ENCODE measurements at places on chromosomes 5 and 9.

- DNase-seq = peak; percentile 6
Measured at GRCh38 chr5:154757814-154758406, 2.7 kb downstream of the LARP1 start.

GRCh38 chr5:132461569-132462070, 29.0 kb downstream of the IRF1 start:
- no peak for DNase-seq

DNA sequence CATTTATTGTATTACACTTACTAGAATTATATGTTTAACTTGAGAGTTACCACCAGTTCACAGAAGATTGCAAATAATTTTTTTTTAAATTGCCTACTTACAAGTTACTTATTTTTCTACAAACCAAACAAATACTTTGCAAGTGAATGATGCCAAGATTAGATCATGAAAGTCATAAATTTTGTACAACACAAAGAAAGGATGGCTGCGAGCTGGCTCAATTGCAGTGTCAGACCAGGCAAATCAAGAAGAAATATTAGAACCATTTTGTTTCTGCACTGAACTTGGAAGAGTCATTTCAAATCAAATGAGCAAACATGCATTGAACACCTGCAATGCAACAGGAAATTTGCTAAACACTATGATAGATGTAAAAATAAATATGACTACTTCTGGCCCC, 97.3 kb downstream of the PLCXD3 start:
- peak; percentile 51 for DNase-seq

DNA sequence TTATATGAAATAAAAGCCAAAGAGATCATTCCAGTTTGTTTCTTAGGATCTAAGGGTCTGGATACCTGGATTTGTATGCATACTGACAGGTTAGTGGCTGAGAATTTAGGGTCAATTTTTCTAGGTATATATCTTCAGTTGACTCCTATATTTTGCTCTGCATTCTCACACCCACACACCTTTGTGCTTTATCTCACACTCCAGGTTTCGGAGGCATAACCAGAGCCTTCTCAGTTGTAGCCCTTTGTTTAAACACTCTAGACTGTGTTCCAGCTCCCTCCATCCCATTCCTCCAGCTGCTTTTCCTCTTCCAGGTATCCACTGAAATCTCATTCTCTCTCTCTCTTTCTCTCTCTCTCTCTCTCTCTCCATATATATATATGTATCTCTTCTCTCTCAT, 10.6 kb upstream of the MOCS2 start:
- DNase-seq = no peak

- DNase-seq = peak; percentile 55
Measured at GRCh38 chr9:110140276-110140675, 67.7 kb downstream of the C9orf152 start.

GRCh38 chr5:142551338-142552067, 134.4 kb downstream of the FGF1 start:
- peak; percentile 74 for DNase-seq

DNA sequence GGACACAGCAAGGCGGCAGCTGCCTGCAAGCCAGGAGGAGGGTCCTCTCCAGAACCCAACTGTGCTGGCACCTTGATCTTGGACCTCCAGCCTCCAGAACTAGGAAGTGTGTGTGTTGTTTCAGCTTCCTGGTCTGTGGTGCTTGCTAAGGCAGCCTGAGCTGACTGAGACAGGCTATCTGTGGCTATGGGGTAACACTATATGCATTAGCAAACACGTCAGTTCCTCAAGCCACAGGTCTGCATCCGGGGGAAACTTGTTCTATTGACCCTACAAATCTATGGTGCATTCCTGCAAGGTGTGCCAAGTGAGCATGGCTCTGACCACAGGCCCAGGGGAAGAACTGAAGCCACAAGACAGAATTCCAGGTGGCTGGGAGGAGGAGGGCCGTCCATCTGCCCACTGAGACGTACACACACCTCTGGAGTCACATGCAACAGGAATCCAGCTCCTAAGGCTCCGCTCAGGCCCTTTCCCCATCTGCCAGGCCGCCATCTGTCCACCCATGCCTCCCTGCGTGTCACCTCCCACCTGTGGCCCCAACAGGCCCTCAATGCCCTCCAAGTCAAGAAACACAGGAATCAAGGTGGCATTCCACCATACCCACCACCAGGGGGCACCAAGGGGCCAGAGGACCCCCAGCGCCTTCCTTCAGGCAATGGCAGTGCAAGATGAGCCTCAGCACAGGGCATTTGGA, 174.9 kb downstream of the ROR2 start:
- DNase-seq = peak; percentile 57

DNA sequence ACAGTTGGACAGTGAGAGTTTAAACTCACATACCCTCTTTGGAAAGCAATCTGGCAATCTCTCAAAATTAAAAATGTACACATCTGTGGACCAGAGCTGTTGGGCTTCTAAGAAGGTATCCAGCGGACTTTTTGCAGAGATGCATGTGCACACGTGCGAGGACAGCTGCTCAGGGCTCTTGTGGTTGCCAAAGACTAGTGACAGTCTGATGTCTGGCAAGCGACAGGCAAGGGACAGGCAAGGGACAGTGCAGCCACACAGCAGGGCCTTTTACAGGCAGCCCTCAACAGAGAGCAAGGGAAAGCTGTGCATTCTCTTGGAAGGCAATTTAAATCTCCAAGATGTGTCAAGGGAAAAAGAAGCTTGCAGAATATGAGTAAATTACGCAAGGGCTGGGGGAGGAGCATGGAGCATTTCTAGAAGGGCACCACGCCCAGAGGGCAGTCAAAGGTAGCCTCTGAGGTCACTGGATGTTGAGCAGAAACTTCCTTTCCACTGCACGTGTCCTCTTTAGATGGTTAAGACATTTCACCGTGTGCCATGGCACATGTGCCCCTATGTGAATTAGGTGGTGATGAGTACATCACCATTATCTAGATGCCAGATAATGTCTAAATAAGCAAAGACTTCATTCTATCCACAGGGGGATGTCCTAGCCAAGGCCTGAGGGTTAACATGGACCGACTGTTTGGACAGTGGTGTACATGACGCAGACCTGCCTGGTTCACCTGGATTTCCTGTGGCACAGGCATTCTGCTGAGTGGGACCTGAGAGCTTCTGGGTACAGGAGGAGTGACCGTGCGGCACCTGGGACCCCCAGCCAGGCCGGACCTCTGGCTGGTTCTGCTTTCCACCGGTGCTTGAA, 9.1 kb downstream of the GFPT2 start:
- peak; percentile 17 for DNase-seq

- no peak for DNase-seq
Measured at GRCh38 chr5:175892015-175892800, 20.8 kb downstream of the CPLX2 start.

DNA sequence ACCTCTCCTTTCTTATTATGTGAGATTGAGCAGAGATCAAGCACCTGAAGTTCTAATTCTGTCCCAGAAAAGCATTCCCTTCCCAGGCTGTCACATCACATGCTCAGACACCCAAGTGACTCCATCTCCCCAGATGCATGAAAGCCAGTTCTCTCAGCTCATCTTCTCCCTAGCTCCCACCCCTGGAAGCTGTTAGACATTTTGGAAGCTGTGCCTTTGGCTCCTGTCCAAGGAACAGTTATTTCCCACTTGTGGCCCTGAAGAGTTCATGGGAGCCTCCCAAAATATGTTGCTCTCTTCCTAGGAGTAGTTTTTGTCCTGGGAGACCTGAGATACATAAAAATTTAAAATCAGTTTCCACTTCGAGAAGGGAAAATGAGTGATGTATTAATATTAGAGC, 161.4 kb upstream of the GAS1 start:
- DNase-seq = peak; percentile 46

DNA sequence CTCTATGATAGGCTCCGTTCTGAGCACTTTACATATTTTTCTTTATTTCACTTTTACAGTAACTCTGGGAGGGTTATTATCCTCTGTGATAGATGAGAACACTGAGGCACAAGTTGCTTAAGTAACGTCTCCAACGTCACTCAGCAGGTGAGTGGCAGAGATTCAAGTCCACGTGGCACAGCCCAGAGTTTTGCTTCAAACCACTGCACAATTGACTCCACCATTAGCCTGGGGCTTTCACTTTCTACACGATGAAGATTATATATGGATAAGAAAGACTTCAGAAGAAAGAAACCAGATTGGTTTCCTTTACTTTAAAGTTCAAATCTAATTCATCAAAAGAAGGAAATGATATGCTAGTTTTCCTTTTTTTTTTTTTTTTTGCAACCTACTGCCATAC, 245.9 kb downstream of the SYK start:
- no peak for DNase-seq

GRCh38 chr9:114499941-114500696, 5.2 kb downstream of the WHRN start:
- no peak for DNase-seq

DNA sequence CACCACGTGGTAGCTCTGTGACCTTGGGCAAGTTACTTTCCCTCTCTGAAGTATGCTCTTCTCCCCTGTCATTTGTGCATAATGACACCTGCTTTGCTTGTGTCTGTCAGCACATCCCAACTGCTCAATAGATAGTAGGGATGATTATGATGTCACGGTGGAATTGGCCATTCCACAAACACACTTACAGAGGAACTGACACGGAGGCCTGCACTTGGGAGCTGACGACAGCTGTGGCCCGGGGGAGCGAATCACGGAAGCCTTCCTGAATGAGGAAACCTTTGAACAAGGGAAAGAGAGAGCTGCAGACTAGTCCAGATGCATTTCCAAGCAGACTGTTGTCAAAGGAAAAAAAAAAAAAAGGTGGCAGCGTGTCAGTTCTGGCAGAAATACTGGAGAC, 21.0 kb downstream of the TLX3 start:
- DNase-seq = no peak

DNA sequence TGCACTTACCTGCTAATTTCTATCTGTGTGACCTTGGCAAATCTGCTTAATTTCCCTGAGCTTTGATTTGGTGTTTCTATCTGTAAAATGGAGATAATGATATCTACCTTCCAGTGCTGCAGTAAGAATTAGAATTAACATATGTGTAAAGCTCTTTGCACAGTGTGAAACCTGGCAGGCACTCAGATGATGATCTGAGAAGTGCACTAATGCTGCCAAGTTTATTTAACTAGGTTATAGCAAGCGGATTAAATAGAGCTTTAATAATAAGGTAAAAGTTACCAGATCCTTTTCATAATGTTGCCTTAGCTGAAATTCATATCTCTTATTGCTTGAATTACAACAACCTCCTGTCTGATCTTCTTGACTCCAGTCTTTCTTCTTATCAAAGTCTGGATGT, 315.3 kb upstream of the CD180 start:
- no peak for DNase-seq

DNA sequence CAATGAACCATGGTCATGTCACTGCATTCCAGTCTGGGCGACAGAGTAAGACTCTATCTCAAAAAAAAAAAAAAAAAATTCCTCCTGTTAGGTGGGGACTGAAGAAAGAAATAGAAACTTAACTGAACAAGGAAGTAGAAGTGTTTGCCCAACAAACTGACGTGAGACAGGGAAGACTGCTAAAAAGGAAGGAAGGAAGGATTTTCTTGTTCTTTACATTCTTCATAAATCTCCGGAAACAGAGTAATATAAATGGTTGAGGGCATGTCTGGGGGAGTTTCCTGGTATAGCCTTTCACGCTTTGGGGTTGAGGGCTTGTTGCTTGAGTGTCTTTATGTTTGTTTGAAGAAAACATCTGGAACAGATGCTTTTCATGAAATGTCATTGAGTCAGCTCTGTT, 3.1 kb downstream of the TOR1B start:
- DNase-seq = no peak

GRCh38 chr9:4591123-4591500, 71.0 kb upstream of the PLPP6 start:
- DNase-seq = no peak

DNA sequence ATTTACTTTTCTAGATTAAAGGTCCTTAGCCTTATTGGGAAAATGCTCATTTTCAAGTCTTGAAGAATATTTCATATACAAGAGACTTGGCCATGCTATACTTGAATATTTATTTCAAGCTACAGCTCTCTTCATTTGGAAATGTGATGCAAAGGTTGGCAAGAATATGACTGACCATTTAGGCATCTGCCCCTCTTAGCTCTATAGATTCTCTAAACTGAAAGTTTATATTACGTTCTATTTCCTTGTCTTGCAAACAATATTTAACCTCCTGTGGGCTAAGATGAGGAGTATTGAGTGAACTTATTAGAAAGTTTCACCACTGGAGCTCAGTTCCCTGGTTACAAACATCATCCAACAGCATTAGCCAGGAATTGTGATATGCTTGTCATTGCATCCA, 593.1 kb downstream of the MAT2B start:
- no peak for DNase-seq

DNA sequence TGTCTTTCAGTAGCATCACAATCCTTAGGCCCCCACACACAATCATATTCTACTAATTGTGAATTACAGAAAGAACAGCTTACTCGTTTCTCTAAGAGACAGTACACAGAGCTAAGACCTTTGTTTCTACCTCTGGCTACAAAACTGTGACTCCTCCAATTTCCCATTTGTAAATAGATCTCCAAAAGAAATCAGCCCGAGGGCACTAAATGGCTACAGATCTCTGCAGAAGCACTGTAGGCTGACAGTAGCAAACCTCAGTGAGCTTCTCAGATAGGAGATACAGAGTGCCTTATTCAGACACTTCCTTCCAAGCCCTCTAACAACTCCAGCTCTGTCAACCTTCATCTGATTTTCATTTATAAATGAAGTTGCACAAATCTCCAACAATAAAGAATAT, 51.0 kb downstream of the EFNA5 start:
- no peak for DNase-seq

Data from EH (cell line).